ENCODE measurements at places on chromosomes 1 and 21.
A peak's percentile ranks its signal among the peaks of the same experiment; 100 is the strongest.

GRCh38 chr1:167083871-167084270 lies 6.3 kb downstream of the GPA33 start:
- DNase-seq = no peak

GRCh38 chr1:19366599-19367536 lies 54.7 kb downstream of the SLC66A1 start:
- no peak for DNase-seq

GRCh38 chr1:215807911-215808436 lies 240.9 kb downstream of the KCTD3 start:
- no peak for DNase-seq

DNA sequence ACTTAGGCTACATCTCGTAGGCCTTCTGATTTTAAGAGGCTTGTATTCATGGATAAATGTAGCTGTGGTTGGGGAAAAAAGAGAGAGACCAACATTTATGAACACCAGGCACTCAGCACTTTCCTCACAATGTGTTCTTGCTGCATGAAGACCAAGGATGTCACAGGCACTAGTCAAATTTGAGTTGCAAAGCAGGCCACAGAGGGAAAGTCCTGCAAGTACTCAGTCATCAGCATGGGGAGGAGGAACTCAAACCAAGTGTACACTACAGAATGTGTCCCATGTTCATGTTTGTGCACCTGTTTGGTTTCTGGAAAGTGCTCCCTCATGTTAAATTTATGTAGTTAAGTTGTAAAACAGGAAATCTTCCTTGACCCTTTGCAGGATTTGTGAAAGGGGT lies 8.7 kb upstream of the MAP3K7CL start:
- no peak for DNase-seq

GRCh38 chr1:93631626-93632365 lies 49.8 kb downstream of the BCAR3 start:
- peak; percentile 35 for DNase-seq

DNA sequence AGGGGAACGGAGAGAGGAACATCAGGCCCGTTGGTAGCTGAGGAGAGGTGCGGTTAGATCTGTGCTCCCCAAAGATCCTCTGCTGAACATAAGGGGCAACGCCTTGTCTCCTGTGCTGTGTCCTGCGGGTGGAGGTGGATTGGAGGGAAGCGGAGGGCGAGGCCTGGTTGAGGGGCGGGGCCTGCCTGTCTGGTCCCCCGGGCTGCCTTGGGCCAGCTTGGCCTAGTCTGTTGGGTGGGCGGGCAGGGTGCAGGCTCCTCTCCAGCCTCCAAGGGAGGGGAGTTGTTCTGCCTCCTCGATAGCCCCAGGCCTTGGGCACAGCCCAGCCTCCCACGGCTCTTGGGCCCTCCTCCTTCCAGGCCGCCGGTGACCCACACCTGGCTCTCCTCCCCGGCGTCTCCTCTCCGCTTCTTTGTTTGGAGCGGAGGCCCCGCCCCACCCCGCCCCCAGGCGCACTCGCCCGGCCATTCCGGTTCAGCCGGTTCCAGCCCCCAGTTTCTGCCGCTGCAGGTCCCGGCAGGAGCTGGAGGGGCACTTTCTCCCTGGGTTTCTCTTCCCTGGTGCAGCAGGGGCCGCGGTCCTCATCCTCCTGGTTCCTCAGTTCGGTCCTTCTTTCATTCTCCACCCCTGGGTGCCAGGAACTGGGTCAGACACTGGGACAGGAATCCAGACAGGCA lies 19.4 kb downstream of the PTPRF start:
- DNase-seq = no peak

DNA sequence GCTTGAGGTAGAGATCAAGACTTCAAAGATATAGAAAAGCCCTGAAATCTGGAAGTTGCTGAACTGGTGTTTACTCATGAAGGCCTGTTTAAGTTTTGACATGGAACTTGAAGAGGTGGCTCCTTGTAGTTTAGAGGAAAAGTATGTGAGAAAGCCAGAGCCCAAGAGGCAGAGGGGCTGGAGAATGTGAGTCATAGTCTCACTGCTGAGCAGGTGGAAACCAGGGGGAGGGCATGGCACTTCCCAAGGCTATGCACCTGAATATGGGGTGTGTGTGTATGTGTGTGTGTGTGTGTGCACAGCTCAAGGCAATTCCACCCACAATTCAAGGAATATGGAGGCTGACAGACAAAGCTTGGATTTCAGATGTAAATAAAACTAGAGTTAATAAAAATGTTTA lies 46.8 kb upstream of the C1orf198 start:
- no peak for DNase-seq

- peak; percentile 25 for DNase-seq
Measured at GRCh38 chr1:225825078-225825477, 15.2 kb downstream of the EPHX1 start.

- DNase-seq = no peak
Measured at GRCh38 chr1:118488787-118489186, 303.8 kb upstream of the SPAG17 start.

GRCh38 chr1:183278739-183279591 lies 92.9 kb downstream of the LAMC2 start:
- no peak for DNase-seq

DNA sequence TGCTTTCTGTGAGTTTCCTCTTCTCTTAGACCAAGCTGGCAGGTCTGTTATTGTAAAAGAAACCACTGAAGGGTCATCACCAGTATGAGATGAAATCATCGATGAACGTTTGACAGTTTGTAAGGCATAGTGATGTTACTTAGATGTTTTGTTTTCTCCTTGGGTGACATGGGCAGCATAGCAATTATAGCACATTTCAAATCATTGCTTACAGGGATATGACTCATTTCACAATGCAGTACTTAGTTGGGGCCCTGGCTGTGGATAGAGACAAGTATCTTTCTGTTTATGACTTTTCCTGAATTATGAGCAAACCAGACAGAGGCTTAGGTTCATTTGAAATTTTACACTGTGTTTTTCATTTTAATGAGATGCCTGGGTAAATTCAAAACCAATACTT lies 313.0 kb downstream of the RWDD3 start:
- no peak for DNase-seq

Data from hematopoietic multipotent progenitor cell treated with erythropoietin and hydrocortisone succinate and interleukin-3 and kit ligand, for 15 days (in vitro differentiated cells).